NCI-H187 (cell line): ENCODE measurements at places on chromosomes 7 and 10.

DNA sequence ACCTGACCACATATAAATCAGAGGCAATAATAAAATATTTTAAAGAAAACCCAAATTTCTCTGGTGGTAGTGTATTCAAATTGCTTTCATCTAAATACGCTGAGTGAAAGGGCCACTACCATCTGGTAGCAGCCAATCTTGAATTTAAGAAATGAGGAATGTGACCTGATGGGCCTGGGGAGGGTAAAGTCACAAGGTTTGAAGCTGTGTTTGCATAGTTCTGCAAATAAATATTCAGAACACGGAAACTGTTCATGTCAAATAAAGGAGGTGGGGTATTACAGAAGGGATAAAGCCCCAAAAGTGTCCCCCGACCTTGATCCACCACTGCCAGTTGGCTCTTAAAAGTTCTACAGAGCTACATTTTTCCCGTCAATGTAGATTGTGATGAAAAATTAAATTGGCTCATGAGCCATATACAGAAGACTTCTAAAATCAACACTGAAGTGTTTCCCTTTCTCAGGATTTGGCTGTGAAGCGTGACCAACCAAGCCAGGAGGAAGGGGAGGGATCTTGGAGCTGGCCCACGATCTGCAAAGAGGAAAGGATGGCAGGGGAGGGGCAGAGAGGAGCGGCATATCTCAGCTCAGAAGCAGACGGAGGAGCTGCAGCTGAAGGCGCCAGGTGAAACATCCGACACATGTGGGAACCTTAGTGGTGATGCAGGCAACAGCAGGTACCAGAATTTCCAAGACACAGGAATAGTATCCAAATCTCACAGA, 39.6 kb downstream of the MPP7 start:
- DNase-seq = peak; percentile 41

DNA sequence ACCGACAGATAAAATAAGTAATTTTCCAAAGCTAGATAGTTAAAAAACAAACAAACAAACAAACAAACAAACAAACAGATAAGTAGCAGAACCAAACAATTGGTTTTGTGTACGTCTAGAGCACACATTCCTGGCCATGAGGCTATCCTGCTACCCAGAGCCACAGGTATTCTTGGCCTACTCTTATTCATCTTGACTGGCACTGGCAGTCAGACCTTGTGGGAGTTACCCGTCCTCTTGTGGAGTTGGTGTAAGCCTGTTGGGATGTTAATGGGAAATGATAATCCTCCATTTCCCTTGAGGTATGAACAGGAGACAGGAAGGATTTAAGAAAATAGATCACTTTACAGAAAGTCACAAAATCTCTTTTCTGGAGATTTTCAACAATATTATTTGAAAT, 142.4 kb upstream of the MEOX2 start:
- no peak for DNase-seq

- DNase-seq = peak; percentile 11
Observed at GRCh38 chr10:71888623-71889387, 37.8 kb upstream of the PSAP start.

DNA sequence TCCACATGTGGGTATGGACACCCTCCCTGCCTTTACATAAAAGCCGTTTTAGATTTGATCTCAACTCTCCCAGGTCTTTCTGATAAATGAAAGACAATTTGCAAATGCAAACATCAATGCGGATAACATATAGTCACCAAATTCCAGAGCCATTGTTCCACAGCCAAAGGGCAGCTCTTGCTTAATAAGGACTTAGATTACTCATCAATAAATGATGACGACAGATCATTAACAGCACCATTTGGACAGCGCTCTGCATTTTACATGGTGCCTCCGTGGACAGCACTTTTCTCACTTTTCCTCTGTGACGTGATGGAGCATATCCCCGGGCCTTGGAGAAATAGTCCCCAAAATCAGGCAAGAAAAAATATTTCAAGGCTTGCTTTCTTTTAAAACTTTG, 370.3 kb upstream of the CELF2 start:
- no peak for DNase-seq

DNA sequence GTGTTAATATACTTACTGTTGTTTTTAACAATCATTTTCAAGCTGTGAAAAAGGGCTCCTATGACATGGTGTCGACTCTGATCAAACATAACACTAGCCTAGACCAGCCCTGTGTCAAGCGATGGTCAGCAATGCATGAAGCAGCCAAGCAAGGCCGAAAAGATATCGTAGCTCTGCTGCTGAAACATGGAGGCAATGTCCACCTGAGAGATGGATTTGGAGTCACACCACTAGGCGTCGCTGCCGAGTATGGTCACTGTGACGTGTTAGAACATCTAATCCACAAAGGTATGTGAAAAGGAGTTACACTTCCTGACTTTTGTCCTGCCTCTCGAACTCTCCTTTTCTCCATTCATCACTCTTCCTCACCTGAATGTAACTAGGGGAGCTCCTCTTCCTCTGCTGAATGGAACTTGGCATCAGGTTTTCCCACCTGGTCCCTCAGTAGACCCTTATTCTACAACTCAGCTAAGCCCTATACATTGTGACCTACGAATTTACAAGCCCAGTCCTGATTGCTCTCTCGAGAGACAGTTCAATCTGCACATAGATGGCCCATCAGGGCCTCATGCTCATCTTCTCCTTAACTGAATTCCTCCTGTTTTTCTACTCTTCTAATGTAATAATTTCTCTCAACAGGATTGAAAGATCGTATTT, 23.0 kb downstream of the ASB15 start:
- DNase-seq = no peak

- no peak for DNase-seq
Observed at GRCh38 chr7:18890134-18890533, 227.3 kb downstream of the TWIST1 start.

- no peak for DNase-seq
Observed at GRCh38 chr10:95291365-95292039, 699 bp upstream of the PDLIM1 start.

GRCh38 chr10:129411393-129411705, 55.7 kb upstream of the MGMT start:
- DNase-seq = no peak

DNA sequence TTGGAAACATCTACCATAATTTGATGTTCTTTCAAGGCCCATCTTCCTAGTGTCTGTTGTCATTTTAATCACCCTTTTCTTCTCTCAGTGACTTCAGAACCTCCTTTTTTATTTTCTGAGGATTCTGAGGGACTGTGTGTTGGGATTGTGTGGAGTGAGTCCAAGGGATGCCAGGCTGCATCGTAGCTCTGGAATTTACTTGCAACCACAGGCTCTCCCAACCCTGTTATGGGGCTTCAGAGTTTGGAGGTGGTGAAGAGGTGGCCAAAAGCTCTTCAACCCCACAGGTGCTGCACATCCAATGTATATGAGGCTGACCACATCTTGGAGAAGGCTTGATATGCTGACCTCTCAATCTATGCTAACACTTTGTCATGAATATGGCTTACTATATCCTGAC, 79.5 kb upstream of the GPR141 start:
- DNase-seq = no peak

DNA sequence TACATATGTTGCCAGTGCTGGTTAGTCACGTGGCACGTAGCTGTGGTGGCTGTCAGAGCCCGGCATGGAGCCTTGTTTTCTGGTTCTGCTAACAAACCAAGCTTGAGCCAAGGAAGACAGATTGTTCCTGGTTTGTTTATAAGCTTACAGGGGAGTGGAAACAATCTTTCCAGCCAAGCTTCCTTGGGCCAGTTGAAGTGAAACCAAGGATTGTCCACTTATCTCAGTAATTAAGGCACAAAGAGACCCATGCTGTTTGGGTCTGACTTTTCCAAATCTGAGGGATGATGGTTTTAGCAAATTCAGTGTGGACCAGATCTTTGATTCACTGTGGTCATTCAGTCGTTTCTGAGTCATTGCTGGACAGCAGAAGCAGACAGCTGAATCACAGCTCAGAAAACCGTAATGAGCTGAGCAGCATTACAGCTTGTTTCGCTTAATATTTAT, 297.3 kb upstream of the COBL start:
- no peak for DNase-seq

GRCh38 chr7:77698042-77698625, 1.9 kb downstream of the RSBN1L start:
- no peak for DNase-seq

DNA sequence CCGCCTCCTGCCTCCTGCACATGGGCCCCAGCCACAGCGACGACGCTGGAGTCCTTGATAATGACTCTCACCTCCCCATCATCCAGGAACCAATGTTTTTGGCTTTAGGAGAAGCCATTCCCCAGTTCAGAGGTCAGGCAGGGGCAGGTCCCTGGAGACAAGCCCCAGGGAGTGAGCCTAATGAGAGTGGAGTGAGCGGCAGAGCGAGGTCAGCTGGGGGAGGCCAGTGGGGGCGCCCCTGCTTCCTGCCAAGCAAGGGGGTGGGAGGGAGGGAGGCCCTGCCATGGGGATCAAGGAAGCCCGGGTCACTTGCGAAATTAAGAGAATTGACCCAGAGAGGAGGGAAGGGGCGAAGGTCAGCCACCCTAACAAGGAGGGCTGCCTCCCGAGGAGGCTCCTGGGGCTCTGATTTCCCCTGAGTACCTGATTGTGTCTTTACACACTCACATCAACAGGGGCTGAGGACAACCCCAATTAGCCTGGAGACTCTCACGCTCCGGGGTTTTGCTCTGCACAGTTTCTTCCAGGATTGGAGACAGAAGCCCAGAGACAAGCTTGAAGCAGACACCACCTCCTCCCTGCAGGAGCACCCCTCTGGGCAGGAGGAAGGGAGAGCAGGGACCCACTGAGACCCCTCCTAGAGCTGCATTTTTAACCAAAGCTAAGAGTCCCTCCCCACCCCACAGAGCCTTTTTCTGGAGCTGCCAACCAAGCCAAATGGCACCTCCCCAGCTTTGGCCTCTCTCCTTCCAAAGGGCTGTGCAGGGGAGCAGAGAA, 112.1 kb downstream of the COL13A1 start:
- DNase-seq = no peak

- no peak for DNase-seq
Observed at GRCh38 chr10:79454259-79454658, 8.8 kb upstream of the ZCCHC24 start.

DNA sequence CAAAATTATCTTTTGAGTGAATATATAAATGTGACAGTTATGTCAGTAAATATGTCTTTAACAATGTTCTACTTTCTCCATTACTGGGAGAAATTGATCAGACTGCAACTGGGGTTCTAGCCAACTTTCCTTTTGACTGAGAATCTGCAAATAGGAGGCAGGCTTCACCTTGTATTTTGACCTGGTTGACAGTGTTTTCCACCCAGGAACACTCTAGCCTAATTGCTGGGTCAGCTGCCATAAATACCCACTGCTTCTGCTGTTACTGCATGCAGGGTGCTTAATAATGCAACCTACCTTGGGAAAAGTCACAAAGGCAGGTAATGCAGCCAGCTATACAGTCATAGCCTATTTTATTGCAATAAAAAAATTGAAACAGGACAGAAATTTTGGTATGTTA, 319.0 kb downstream of the DGKB start:
- DNase-seq = no peak

- DNase-seq = no peak
Observed at GRCh38 chr10:31590023-31590800, 271.2 kb downstream of the ZEB1 start.

GRCh38 chr7:41731493-41732435, 28.9 kb upstream of the INHBA start:
- no peak for DNase-seq

DNA sequence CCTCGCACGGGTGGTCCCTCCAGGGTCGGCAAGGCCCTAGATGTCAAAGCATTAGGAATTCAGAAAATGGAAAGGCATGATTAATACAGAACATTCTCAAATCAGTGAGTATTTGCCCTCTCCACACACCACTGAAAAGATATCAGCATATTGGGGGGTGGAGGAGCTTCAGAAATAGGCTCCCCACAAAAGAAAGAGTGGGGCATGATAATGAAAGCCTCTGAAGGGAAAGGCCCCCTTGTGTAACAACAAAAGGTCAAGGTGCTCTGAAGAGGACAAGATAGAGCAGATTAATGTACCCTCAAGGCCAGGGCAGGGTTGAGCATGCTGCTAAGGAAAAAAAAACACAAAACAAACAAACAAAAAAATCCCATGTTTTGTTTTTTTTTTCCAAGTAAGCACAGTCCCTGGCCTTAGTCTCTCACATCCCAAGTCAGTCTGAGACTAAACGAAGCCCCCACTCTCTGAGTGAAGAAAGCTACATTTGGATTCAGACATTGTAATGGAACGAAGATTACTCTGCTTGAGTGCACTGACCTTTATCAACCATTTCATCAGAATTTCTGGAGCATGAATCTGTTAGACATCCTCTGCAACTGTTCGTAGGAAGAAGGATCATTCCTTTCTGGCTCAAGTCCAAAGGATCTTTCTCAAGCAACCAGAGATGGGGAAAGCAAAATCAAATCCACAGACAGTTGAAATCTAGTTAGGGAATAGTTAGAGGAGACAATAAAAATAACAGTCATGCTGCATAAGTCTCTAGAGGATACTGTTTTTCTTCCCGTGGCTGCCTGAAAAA, 27.4 kb upstream of the DGKI start:
- DNase-seq = no peak

- DNase-seq = no peak
Observed at GRCh38 chr10:68955355-68955831, 577 bp upstream of the DDX21 start.

- DNase-seq = no peak
Observed at GRCh38 chr7:7099584-7100014, 82.7 kb upstream of the C1GALT1 start.

GRCh38 chr10:36880898-36881297, 244.5 kb upstream of the ANKRD30A start:
- no peak for DNase-seq

- DNase-seq = no peak
Observed at GRCh38 chr7:50304911-50305582, 531 bp downstream of the IKZF1 start.

- DNase-seq = no peak
Observed at GRCh38 chr10:51683031-51683691, 16.2 kb downstream of the CSTF2T start.

GRCh38 chr10:78491812-78492211, 458.1 kb downstream of the RPS24 start:
- DNase-seq = no peak

- DNase-seq = no peak
Observed at GRCh38 chr7:1536743-1537534, 6.4 kb downstream of the MAFK start.

- DNase-seq = no peak
Observed at GRCh38 chr10:128237710-128238109, 111.5 kb upstream of the MKI67 start.

DNA sequence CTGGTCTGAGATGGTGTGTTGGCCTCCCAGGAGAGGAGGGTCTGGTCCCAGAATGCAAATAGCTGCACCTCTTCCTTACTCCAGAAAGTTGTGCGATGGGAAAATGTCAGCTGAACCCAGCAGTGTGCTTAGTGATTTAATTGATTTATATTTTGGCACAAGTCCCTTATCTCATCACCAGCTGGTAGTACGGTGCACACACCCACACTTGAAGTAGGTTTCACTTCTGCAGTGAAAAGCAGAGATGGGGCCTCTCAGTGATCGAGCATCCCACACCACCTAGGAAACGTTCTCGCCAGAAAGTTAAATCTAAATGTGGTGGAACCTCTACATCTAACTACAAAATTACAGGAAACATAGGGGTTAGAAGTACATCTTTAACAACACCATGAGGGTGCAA, 80.4 kb downstream of the UBE3C start:
- DNase-seq = no peak
